Muscle of back (tissue), 13 donors: ENCODE measurements at places on chromosomes 5 and 9.

GRCh38 chr5:36442352-36442751 lies 140.7 kb upstream of the RANBP3L start:
- DNase-seq = no peak

DNA sequence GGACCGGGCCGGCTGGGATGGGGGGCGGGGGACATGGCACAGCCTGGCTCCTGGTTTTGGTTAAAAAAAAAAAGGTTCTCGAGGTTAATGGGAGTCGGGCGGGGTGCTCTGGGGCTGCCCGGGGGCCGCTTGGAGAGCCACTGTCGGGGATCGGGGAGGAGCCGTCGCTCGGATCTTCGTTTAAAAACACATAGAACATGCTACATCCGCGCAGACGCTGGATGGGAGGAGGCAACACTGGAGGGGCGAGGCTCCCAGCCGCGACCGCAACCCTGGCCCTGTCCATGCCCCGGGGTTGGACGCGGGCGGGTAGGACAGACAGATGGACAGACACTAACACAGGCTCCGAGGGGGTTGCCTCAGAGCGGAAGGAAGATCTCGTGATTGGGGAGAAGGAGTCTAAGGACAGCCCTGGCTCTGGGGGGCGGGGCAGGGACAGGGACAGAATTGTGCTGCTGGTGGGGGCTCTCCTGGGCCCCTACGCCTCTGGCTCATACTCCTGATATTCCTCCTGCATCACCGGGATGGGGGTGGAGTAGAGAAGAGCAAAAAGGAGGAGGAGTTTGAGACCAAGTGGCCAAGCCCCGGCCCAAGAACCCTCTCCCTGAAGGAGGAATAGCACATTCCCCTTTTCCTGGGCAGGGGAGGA lies 9.9 kb downstream of the SNCB start:
- DNase-seq = no peak

GRCh38 chr9:114382699-114383520 lies 4.9 kb downstream of the AKNA start:
- DNase-seq = no peak

DNA sequence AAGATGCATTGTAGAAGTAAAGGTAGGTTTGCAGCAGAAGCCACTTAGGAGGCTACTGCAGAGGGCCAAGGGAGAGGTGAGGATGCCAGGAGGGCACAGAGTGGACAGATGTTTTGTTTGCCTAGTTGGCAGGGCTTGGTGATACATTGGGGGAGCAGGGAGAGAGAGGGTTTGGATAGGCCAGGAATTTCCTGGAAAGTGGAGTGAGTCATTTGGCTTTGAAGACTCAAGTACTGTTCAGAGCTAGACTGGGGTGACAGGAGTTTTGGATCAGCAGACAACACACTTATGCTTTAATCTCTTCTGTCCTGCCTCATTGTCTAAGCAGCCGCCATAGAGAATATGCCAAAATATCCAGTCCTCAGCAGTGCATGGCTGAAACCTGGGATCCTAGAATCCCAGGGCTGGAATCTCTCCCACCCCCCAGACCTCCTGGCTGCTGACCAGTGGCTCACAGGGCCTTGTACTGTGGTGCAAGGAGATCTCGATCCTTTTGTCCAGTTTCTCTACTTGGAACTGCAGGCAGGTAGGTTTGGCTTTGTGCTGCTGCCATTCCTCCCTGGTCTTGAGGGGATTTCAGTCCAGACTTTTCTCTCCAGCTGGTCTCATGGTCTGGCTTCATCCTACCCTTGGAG lies 11.0 kb downstream of the TMEM268 start:
- DNase-seq = no peak
